Nephron progenitor cell (in vitro differentiated cells): ENCODE measurements at places on chromosomes 16 and 17.

DNA sequence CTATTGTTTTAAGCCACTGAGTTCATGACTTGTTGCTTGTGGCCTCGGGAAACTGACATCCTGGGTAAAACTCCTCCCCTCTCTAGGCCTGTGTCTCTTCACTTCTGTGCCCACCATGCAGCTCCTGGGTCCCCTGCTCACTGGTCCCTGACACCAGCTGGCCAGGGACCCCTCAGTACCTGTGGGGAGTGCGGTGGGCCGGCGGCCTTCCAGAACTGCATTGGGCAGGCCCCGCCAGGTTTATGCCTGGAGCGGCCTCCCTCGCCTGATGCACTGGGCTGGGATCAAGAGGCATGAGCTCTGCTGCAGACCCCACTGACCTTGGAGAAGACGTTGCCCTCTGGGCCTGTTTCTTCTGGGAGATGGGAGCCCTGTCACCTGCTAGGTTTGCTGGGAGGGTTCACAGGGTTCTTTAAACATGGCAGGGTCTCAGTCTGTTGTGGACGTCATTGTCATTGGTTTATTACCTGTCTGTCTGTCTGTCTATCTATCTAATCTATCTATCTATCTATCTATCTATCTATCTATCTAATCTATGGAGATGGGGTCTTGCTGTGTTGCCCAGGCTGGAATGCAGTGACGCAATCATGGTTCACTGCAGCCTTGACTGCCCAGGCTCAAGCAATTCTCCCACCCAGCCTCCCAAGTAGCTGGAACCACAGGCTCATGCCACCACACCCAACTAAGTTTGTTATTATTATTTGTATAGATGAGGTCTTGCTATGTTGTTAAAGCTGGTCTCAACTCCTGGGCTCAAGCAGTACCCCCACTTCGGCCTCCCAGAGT lies 21.5 kb upstream of the RMI2 start:
- DNase-seq = no peak

- no peak for DNase-seq
Observed at GRCh38 chr17:70053241-70054234, 21.5 kb upstream of the KCNJ16 start.

- no peak for DNase-seq
Observed at GRCh38 chr16:5875416-5875815, 777.8 kb upstream of the EEF2KMT start.

GRCh38 chr17:57993471-57994365 lies 5.7 kb upstream of the VEZF1 start:
- no peak for DNase-seq

DNA sequence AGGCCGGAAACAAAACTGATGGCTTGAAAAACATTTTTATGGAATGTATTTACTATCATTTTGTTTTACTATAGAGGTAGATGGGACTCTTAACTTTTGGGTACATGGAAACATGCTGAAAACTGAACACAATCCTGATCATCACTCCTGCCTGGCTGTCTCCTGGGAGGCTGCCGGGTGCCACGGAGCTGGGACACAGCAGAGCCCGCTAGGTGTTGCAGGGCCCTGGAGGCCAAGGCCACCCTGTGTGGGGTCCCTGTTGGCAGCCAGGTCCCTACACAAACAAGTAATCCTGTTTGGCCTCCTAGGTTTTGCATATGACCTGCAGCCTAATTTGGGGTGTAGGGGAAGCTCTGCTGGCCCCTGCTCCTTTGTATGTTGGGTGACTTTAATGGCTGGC lies 17.5 kb downstream of the PLD6 start:
- DNase-seq = no peak

GRCh38 chr16:64422259-64422658 lies 699.6 kb downstream of the CDH11 start:
- DNase-seq = no peak

DNA sequence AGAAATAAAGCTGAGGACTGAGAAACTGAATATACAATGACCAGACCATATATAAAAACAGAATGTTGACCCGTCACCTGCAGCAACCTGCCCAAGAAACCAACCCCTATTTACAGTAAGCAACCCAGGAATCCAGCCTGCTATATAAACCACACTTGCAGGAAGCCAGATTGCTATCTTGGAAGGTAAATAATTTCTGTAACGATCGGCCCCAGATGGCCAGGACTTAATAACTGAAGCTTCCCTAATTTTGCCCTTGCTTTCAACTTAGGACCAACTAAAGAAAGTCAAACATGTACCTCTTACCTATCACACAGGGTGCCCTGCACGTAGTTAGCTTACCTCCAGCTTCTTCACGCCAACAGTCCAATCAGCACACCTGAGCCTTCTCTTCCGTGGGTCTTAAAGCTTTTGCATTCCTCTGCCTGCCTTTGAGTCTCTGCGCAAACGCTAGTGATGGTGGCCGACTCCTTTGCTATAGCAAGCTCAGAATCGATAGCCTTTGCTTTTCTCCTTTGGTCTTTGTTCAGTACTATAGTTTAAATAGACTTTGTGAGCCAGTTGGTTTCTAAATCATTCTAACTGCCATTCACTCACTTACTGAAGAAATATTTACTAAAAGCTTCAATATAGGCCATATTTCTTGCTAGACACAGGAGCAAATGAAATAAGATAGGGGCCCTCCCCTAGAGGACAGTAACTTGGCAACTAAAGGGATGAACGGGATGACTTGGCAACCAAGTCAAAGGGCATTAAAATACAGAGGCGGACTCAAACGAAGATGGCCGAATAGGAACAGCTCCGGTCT lies 31.3 kb downstream of the MPHOSPH6 start:
- no peak for DNase-seq

DNA sequence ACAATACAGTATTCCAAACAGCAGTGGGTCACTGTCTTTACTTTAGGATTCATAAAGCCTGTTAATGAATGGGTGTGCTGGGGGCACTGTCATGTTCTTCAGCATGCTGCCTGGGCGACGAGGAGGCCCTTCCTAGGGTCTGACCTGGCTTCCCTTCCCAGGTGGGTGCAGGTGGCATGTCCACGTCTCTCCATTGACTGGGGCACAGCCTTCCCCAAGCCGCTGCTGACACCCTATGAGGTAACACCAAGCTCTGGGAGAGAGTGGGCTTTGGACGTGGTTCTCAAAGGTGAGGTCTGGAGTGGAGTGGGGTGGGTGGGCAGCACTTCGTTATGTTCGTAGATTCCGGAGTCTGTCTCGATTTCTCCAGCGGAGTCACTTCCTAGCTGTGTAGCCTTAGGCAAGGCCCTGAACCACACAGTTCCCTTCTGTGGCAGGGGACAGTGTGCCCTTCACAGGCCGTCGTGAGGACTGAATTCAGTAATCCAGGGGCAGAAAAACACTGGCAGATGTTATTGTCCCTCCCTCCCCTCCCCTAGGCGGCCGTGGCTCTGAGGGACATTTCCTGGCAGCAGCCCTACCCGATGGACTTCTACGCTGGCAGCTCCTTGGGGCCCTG lies 771 bp upstream of the OVCA2 start:
- no peak for DNase-seq

- DNase-seq = no peak
Observed at GRCh38 chr17:76496464-76496863, 4.8 kb downstream of the RHBDF2 start.

- DNase-seq = no peak
Observed at GRCh38 chr16:46555951-46556350, 65.2 kb downstream of the SHCBP1 start.

DNA sequence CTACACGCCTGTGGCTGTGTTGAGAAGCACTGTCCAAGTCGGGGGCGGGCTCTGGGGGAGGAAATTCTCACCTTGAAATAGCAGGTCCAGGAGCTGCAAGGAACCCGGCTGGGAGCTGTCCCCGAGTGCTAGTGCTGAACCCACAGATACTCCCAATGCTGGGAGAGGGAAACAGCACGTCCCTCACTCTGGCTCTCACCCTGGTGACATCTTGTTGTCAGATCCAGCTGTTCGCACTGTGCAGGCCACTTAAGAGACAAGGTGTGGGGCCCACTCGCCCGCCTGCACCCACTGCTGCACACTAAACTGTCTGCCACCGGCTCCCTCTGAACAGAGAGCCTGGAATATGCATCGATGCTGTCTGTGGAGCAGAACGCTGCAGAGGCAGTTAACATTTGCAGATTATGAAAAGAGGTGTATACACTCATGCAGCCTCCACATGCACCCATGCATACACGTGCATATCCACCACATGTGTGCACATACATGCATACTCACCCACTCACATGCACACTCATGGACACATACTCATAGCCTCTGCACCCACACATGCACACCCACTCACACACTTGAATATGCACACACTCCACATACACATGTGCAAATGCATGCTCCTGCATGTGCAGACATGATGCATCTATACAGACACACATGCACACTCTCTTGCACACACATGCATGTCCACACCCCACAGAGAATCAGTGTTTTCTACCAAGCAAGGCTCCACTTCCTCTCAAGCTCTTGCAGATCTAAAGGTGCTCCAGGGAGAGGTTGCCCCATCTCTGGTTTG lies 42.0 kb downstream of the MGAT5B start:
- peak; percentile 97 for DNase-seq

GRCh38 chr17:596763-597644 lies 117.6 kb downstream of the VPS53 start:
- DNase-seq = no peak

DNA sequence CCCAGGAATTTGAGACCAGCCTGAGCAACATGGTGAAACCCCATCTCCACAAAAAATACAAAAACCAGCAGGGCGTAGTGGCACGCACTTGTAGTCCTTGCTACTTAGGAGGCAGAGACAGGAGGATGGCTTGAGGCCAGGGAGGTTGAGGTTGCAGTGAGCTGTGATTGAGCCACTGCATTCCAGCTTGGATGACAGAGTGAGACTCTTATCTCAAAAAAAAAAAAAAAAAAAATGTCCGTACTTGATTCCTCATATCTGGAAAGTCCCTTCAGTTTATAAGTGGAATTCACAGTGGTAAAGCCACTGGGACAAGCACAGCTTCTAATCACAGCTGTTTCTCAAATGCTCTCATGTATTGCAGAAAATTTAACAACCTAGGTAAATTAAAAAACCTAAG lies 78.6 kb upstream of the CREBBP start:
- no peak for DNase-seq

- DNase-seq = no peak
Observed at GRCh38 chr17:44900894-44901293, 1.6 kb upstream of the EFTUD2 start.

DNA sequence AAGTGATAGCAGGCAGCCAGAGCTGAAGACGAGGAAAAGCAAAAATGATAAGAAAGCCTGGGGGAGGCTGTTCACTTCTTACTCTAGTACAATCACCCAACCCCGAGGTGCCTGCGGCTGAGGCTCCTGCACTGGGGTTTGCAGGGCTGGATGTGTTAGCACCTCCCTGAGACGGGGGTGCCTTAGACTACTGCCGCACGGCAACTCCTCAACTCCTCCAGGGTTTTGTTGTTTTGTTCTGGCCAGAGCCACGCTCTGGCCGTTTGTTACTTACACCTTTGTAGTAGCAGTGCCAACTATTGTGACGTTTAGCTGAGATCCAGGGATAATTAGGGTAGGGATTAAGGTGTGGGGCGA lies 51.5 kb downstream of the LDHD start:
- no peak for DNase-seq

GRCh38 chr16:17566656-17567450 lies 96.1 kb upstream of the XYLT1 start:
- DNase-seq = no peak

DNA sequence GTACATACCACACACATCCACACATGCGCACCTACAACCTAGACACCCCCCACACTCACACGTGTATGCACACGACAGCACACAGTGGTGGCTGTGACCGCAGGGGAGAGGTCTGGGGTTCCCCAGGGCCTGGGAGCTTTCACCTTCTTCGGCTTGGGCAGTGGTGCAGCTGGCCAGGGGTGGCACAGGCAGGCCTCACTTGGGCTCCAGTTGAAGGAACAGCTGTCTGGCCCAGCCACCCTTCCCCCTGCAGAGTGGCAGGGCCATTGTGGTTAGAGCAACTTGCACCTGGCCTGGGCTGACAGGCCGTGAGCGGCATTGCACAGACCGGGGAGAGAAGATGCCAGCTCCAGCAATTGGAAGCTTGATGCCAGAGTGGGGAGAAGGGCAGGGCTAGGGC lies 114.5 kb upstream of the GSE1 start:
- DNase-seq = no peak

DNA sequence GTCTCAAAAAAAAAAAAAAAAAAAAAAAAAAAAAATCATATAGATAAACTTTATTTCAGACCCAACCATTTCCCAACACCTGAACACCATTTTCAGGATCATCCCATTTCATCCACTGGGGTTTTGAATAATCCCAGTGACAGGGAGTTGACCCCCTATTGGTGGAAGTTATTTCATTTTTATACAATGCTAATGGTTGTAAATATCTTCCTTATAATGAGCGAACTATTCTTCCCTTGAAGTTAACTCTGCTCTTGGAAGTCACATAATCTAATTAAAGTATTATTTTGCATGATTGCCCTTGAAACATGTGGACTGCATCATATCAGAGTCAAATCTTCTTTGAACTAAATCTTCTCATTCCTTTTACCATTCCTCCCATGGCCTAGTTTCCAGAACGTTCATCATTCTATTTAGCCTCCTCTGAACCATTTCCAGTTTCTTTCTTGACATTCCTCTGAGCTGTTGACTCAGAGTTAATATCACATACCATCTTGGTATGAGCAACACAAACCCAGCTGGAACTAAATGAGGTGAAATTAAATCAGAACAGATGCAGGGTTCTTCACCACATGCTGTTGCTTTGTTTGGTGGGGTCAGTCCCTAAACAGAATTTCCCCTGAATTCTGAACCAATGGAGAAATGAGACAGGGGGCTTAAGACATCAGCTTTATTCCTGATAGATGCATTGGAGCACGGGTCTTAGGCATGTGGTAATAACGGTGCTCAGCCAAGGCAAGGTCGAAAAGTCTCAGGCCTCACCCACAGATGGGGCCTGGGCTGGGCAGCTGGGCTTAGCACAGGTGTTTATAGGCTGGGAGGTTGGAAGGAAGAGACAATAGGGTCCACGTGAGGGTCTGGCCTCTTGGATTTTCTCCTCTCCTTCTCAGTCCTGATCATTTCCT lies 8.9 kb downstream of the HSD17B2 start:
- DNase-seq = no peak

DNA sequence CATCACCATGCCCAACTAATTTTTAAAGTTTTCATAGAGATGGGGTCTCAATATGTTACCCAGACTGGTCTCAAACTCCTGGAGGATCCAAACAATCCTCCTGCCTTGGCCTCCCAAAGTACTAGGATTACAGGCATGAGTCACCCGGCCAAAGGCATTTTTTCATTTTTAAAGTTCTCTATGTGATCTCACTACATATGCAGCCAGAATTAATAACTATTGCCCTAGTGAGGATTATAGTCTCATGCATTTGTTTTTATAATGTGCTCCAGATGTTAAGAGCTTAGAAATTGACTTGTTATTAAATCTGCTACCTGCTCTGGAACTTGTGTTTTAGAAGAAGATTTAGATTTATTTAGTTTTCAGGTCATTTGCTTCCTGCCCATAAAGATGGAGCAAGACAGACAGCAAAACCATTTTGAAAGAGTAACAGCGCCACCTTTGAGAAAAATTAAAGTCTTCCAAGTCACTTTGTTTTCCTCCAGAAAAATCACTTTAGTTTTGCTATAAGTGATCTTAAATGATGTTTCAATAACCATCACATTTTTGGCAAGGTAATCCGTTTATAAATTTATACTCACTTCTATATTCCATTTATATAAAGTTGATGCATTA lies 79.5 kb downstream of the CA4 start:
- DNase-seq = no peak

- no peak for DNase-seq
Observed at GRCh38 chr17:5672141-5672540, 87.8 kb upstream of the NLRP1 start.

GRCh38 chr17:44084131-44084538 lies 13.6 kb downstream of the G6PC3 start:
- DNase-seq = peak; percentile 39

GRCh38 chr16:7369204-7369603 lies 36.6 kb downstream of the RBFOX1 start:
- DNase-seq = no peak

- no peak for DNase-seq
Observed at GRCh38 chr17:5120036-5120435, 4.2 kb downstream of the USP6 start.
